Mesothelial cell of epicardium (in vitro differentiated cells): ENCODE measurements at places on chromosomes 16 and 17. TPM values are rescaled to one million over a fixed set of nuclear protein-coding genes. Genes with fewer than 3 reads are reported as not detected.

DNA sequence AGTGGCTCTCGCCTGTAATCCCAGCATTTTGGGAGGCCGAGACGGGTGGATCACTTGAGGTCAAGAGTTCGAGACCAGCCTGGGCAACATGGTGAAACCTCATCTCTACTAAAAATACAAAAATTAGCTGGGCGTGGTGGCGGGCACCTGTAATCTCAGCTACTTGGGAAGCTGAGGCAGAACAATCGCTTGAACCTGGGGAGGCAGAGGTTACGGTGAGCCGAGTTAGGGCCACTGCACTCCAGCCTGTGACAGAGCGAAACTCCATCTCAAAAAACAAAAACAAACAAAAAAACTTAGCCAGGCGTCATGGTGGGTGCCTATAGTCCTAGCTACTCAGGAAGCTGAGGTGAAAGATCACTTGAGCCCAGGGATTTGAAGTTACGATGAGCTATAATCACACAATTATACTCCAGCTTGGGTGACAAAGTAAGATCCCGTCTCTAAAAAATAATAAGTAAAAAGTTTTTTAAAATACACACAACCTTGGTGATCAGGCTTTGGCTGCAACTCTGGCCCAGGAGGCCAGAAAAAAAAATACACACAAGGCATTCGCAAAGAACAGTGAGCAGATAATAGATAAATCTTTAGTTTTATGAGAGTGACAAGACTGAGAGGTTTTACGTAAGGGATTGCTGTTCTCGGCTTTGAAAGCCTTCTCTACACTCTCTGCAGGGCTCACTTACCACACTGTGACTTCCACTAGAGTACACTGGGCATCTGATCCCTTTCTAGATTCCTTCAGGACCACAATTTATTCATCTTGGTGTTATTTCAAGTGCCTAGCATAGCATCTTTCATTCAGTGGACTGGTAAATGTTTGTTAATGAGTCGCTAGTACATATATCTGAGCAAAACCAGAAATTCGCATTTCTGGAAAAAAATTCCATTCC is 5.9 kb downstream of the GSPT1 start:
- DNase-seq = no peak
- H3K27ac ChIP-seq = peak overlapping the region; percentile 31
- H3K4me3 ChIP-seq = no peak overlapping the region
- H3K4me1 ChIP-seq = peaks cover 38% of the 10 kb centered on the region
- H3K36me3 ChIP-seq = peaks cover 7% of the 10 kb centered on the region

- H3K4me1 ChIP-seq = peaks cover 9% of the 10 kb centered on the region
- DNase-seq = no peak
- no peak overlapping the region for H3K4me3 ChIP-seq
- no peaks in the 10 kb centered on the region for H3K36me3 ChIP-seq
- no peak overlapping the region for H3K27ac ChIP-seq
Measured at GRCh38 chr17:64004903-64005733, 7.0 kb downstream of the PRR29 start.

The CA5A gene
- not detected in 3 replicates for total RNA-seq

DNA sequence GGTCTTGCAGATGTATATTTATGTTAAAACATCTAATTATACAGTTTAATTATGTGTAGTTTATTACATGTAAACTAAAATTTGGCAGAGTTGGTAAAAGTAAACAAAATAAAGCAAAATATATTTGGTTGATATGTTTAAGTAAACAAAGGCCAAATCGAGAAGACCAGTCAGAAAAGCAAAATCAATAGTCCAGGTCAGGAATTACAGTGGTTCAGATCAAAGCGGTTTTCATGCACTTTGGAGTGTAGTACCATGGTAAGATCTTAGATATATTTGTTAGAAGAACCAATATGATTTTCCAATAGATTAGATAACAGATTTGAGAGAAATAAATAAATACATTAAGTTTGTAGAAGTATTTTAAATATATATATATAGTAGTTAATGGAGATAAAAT is 1421.6 kb upstream of the CDH8 start:
- no peak overlapping the region for H3K4me3 ChIP-seq
- H3K27me3 ChIP-seq = no peaks in the 10 kb centered on the region
- no peak overlapping the region for H3K27ac ChIP-seq

- H3K4me3 ChIP-seq = no peak overlapping the region
- DNase-seq = no peak
- no peaks in the 10 kb centered on the region for H3K4me1 ChIP-seq
- peaks cover 68% of the 10 kb centered on the region for H3K36me3 ChIP-seq
- H3K27me3 ChIP-seq = no peaks in the 10 kb centered on the region
Measured at GRCh38 chr17:80233202-80233601, 13.0 kb downstream of the SLC26A11 start.

The KRTAP2-1 gene
- total RNA-seq = not detected in 3 replicates

DNA sequence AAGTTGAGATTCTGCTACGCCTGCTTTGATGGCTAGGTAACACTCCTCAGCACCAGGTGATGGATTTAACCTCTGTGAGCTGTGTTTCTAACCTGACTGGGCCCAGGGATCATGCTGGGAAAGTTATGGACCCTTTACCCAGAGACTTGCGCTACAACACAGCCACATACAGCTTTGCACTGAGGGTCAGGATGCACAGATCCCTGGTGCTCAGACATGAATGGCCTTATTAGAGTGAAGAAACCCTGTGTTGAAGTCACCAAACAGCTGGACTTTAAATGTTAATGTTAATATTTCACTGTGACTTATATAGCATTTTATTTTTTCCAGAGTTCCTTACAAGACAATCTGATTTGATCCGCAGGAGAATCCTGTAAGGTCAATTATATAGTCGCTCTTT is 114.3 kb downstream of the MSI2 start:
- H3K36me3 ChIP-seq = peaks cover 18% of the 10 kb centered on the region
- no peak for DNase-seq
- H3K4me1 ChIP-seq = peaks cover 48% of the 10 kb centered on the region
- peak overlapping the region; percentile 48 for H3K27ac ChIP-seq
- H3K4me3 ChIP-seq = no peak overlapping the region

GRCh38 chr17:42348104-42348503 is 40.1 kb downstream of the STAT3 start:
- no peaks in the 10 kb centered on the region for H3K27me3 ChIP-seq
- no peak for DNase-seq
- H3K4me3 ChIP-seq = no peak overlapping the region
- no peak overlapping the region for H3K27ac ChIP-seq
- H3K4me1 ChIP-seq = peaks cover 7% of the 10 kb centered on the region
- H3K36me3 ChIP-seq = peaks cover 23% of the 10 kb centered on the region

- no peak for DNase-seq
- H3K36me3 ChIP-seq = peaks cover 2% of the 10 kb centered on the region
- H3K4me3 ChIP-seq = no peak overlapping the region
- H3K4me1 ChIP-seq = peaks cover 57% of the 10 kb centered on the region
Measured at GRCh38 chr16:75377729-75378386, 55.4 kb downstream of the CFDP1 start.
